ENCODE measurements at places on chromosomes 3 and 15.

GRCh38 chr3:66370179-66370578 lies 130.6 kb downstream of the LRIG1 start:
- DNase-seq, result no peak

DNA sequence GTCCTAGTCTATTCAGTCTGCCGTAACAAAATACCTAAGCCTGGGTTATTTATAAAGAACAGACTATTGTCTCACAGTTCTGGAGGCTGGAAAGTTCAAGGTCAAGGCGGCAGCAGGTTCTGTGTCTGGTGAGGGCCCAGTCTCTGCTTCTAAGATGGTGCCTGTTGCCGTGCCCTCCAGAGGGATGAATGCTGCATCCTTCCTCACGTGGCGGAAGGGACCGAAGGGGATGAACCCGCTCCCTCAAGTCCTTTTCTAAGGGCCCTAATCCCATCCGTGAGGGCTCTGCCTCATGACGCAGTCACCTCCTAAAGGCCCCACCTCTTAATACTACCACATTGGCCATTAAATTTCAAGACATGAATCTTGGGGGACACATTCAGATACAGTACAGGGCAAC lies 133.7 kb downstream of the CHSY1 start:
- DNase-seq, result no peak

DNA sequence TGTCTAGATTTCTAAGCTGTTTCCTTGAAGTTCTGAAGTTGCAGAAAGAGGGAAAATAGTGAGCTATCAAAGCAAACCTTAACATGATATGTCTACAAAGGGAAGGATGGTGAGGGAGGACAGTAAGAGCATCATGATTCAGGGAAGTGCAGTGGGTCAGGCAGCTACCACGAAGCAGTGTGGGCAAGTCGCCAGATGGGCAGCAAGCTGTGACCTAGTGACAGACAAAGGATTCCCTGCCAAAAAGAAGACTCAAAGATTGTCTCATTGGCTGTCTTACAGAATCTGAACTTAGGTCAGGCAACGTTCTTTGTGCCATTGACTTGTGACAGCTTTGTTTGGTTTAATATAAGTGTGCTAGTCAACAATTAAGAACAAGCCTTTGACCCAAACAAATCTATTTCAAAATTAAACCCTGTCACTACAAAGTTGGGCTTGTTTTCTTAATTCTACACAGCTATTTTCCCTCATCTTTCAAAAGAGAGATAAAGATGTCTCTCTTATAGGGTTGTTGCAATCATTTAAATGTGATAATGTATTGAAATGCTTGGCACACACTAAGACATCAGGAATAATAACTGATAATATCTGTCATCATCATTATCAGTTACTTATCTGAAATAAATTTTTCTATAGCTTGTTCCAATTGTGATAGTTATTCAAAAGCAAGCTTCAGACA lies 153.3 kb downstream of the ECT2 start:
- no peak for DNase-seq

DNA sequence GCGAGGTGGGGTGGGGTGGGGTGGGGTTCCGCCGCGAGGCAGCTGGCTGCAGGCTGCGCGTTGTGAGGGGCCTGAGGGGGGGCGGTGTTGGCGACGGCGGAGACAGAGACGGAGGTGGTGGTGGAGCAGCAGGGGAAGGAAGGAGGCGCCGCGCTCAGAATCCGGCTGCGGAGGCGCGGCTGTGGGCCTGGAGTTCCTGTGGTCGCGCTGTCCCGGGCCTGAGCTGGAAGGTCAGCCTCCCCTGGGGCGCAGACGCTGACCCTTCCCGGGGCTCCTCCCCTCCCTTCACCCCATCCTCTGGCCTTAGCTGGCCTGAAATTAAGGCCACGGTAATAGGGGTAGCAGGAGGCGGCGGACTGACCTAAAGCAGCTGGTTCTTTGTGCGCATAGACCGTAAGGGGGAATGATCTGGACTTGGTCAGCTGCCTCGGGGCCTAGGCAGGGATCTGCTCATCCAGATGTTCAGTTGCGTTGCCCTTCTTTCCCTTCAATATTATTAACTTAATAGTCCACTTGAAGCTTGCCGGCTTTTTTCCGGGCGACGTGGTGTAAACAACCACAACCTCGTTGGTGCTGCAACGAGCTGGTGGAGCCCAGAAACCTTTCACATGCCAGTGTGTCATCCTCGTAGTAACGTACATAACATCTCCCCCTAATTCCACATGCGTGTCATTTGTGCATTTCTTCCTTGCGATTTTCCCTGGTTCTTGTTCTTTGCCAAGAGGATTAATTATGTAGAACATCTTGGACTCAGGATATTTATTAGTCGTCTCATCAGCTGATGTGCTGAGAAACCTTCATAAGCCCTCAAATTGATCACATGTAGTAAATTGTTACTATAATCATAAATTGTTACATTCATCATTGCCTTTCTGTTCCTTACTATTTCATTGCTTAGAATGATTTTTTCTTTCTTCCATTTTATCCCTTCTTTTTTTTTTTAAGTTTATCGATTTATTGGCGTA lies 626 bp downstream of the SEC62 start:
- peak; percentile 68 for DNase-seq

DNA sequence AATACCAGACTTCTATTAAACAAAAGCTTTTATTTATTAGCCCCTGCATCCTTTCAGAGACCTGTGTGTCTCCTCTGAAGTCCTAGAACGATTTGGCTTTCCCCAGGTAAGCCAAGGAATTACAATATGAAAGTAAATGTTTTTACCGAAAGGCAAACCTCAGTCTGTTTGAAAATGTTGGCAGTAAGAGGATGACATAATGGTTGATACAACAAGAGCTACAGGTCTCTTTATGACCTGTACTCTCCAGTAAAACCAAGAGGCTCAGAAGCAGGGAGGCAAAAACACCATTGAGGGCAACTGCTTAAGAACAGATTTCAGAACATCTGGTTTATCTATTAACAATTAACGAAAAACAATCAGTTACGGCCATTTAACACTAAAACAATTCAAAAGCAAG lies 107.8 kb downstream of the ADAM10 start:
- no peak for DNase-seq

GRCh38 chr3:79654019-79654418 lies 113.8 kb downstream of the ROBO1 start:
- DNase-seq, result no peak

DNA sequence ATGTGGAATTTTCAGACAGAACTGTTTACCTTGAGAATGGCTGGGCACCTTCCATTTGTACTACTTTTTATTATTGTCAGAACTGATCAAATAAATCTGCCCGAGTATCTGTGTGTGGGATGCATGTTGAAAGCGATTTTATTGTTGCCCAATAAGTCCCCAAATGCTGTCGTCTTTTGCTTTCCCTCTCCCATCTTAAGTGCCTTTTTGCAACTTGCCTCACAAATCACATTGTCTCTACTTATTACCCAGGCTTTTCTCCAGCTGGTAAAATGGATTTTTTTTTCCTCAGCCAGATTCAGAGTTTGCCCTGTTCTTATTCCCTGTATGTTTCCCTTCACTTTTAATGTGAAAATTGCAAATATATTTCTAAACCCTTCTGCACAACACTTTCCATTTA lies 163.1 kb downstream of the CNTN4 start:
- no peak for DNase-seq

- DNase-seq, result no peak
These were observed 767.5 kb upstream of the ROBO1 start for GRCh38 chr3:80535286-80535685.

GRCh38 chr3:114730397-114730796 lies 416.7 kb downstream of the ZBTB20 start:
- no peak for DNase-seq

- DNase-seq, result peak; percentile 49
These were observed 462.0 kb downstream of the PDCD6IP start for GRCh38 chr3:34260271-34261000.

- no peak for DNase-seq
These were observed 329.5 kb downstream of the GABRB3 start for GRCh38 chr15:26443321-26443720.
